ENCODE measurements at places on chromosomes 3 and 15. TPM values are rescaled to one million over a fixed set of nuclear protein-coding genes. Genes with fewer than 3 reads are reported as not detected.

GRCh38 chr3:117278424-117279190 lies 569.0 kb downstream of the TUSC7 start:
- no peak for DNase-seq

GRCh38 chr15:40217166-40217824 lies 21.6 kb upstream of the PAK6 start:
- DNase-seq: peak; percentile 81

- DNase-seq: no peak
These were observed 102.6 kb upstream of the ABI3BP start for GRCh38 chr3:101095693-101096430.

- no peak for DNase-seq
These were observed 1.7 kb downstream of the ATG7 start for GRCh38 chr3:11273891-11274291.

GRCh38 chr3:27716309-27716708 lies 5.8 kb downstream of the EOMES start:
- DNase-seq: no peak

GRCh38 chr3:175778994-175779393 lies 919.9 kb downstream of the NAALADL2 start:
- DNase-seq: no peak

- no peak for DNase-seq
These were observed 18.7 kb downstream of the CTSH start for GRCh38 chr15:78925956-78926743.

- DNase-seq: no peak
These were observed 91.0 kb downstream of the TPRG1 start for GRCh38 chr3:189262746-189263145.

DNA sequence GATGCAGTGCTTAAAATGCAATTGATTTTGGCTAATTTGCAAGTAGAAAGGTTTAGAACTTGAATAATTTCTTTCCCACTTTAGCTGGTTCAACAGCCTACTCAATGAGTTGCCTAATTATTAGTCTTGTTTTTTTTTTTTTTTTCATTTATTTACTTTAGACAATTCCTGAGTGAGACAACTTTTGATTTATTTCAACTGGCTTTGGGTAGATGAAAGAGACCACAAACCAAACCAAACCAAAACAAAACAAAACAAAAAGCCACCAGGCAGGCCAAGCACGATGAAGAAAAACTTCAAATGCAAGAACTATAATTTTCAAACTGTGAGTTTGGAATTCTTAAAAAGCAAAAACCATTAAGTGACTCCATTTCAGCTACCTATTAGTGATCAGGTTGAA lies 469.9 kb downstream of the GBE1 start:
- DNase-seq: no peak

DNA sequence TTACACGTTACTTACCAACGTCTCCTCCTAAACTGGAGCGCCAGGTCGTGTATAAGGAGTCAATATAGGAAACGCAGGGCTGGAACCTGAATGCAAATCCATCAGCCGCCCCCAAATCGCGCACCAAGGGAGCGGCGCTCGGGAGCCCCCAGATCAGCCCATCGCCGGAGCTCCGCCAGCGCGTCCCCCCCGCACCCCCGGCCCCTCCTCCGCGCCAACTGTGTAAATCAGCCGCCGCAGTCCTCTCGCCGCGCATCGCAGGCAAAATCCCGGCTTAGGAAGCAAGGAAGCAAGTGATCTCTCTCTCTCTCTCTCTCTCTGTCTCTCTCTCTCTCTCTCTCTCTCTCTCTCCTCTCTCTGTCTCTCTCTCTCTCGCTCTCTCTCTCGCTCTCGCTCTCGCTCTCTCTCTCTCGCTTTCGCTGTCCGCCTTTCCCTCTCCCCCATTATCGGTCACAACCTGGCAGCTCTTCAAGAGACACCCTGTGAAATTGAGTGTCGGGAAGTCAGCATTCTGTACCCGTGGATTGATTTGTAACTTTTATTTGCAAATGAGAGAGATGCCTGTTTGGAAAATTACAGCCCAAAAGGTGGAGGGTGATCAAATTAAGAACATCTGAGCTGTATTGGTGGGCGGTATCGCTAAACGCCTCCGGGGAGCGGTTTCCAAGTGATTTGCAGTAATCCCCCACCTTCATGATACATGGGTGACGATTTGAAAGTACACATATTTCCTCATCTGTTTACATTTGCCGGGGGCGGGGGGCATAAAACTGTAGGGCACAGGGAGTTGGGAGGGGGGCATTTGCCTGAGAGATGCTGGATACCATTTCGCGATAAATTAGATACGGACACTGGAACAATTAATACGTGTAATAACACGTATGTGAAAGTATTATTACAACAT lies 645 bp upstream of the SLITRK3 start:
- no peak for DNase-seq

- DNase-seq: peak; percentile 77
These were observed 1.4 kb downstream of the ETV5 start for GRCh38 chr3:186107215-186108105.

The PLSCR5 gene
- not detected for total RNA-seq

The CD80 gene
- total RNA-seq: not detected

The ADGRG7 gene
- not detected for total RNA-seq

The SUCNR1 gene
- 0.03 TPM for total RNA-seq

The SH3GL3 gene
- total RNA-seq: not detected

Data from SK-MEL-5 (cell line).